ENCODE measurements at places on chromosomes 11 and 22.
A peak's percentile ranks its signal among the peaks of the same experiment; 100 is the strongest.

- no peak for DNase-seq
These were observed 25.1 kb upstream of the CAVIN3 start for GRCh38 chr11:6345366-6345765.

DNA sequence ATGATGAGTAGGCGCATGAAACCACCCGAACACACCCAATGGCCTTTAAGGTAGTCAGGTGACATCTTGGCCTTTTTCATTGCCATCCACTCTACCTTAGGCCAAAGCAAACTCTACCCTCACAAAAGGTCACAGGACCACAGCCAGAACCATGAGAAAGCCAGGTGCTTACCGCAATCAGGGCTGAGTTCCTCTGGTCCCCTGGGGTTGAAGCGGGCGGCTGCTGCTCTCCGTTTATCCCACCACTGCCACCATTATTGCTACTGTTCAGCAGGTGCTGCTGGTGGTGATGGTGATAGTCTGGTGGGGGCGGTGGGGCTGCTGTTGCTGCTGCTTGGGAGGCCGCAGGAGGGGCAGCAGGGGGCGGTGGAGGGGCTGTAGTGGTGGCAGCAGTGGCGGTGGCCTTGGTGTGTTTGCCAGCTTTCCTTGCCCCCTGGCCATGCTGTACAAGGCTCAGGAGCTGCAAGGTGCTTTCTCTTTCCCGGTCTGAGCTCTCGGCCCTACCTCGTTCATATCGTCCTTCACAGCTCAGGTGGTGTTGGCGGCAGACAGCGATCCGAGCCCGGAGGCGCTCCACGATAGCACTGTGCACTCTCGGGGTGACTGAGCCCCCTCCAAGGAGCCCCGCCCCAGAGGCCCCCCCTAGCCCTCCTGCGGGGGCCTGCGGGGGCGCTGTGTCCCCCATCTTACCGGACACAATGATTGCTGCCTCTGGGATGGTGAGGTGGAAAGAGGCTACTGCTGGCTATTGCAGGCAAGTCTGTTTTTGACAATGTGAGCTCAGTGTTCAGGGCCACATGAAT, 1.6 kb downstream of the MAML2 start:
- DNase-seq: peak; percentile 55

GRCh38 chr22:39915295-39915726, 14.4 kb downstream of the GRAP2 start:
- DNase-seq: no peak

GRCh38 chr22:20904008-20904979, 12.9 kb upstream of the CRKL start:
- no peak for DNase-seq

DNA sequence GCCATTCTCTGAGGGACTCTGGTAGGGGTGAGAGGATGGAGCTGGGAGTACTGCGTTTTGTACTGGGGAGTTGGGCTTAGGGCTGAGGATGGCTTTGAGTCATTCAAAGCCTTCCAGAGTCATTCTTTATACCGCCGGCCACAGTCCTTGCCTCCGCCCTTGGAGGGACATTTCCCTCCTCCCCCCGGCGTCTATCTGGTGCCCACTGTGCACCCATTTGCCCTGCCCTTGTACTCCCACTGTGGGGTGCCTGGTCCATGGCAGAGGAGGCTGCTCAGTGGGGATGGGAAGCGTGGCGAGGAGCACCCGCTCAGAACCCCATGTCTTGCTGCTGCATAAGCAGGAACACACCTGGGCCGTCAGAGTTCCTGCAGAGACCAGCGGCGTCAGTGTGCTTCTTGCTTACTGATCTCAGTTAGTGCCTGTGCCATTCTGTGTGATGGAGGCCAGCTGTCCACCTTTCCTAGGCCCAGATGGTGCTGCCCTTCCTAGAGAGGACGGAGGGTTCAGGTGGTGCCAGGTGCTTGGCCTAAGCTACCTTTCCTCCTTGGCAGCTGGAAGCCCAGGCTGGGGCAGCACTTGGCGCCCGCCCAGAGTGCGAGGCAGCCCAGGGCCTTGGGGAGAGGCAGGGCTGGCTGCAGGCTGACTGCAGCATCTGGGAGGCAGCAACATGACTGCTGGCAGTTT, 23.3 kb upstream of the TMEM191C start:
- DNase-seq: no peak

- DNase-seq: no peak
These were observed 118.3 kb upstream of the RCN1 start for GRCh38 chr11:31972623-31973022.

GRCh38 chr11:16809886-16810668, 71.6 kb downstream of the C11orf58 start:
- DNase-seq: no peak

GRCh38 chr22:30204742-30205111, 41.8 kb downstream of the LIF start:
- no peak for DNase-seq

DNA sequence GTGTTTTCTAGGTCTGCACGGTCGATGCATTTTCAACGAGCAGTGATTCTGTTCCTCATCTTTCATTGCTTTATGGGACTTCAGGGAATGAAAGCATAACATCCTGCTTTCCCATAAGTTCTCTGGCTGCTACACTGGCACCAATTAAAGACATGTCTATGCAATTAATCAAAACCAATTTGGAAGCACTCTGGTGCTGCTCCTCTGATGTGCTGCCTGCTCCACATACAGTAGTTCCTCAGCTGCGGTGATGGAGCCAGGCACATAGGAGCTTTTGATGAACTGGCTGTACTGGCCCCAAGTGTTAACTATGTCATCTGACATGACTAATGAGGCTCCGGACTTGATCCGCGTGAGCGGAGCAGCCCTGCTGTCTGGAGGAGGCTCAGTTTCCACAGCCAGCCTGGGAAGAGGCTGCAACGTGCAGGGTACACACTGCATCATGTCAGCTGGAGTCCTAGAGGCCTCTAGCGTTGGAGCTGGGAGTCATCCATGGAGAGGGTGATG, 29.8 kb downstream of the GVQW3 start:
- DNase-seq: no peak

- no peak for DNase-seq
These were observed 486.8 kb downstream of the NTM start for GRCh38 chr11:131857246-131857645.

DNA sequence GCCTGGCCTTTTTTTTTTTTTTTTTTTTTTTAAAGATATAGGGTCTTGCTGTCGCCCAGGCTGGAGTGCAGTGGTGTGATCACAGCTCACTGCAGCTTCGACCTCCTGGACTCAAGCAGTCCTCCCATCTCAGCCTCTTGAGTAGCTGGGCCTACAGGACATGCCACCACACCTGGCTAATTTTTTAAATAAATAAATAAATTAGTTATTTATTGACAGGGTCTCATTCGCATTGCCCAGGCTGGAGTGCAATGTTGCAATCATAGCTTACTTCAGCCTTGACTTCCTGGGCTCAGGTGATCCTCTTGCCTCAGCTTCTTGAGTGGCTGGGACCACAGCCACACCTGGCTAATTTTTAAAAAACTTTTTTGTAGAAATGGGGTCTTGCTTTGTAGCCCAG, 10.5 kb downstream of the AP2A2 start:
- peak; percentile 75 for DNase-seq

DNA sequence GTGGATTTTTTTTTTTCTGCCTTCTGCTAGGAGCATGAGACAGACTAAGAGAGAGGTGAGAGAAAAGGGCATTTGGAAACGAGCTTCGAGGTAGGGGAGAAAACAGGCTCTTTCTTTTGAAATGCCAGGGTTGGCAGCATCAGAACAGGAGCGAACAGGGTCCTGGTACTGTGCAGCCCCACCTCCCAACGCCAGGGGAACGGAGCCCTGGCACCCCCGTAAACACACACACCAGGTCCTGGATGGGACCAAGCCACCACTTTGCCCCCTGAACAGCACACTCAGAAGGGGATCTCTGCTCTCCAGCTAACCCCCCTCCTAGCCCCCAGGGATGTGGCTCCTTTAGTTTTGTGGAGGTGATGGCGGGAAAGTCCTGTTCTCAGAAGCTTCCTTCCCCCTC, 127.1 kb downstream of the CTTN start:
- DNase-seq: no peak

- DNase-seq: peak; percentile 62
These were observed 9.7 kb upstream of the MALAT1 start for GRCh38 chr11:65489035-65489705.

GRCh38 chr11:90737444-90738050, 514.7 kb upstream of the CHORDC1 start:
- DNase-seq: no peak

- no peak for DNase-seq
These were observed 75.4 kb upstream of the DDI1 start for GRCh38 chr11:103961010-103961409.

GRCh38 chr11:31340903-31341572, 28.5 kb downstream of the DCDC1 start:
- DNase-seq: peak; percentile 3

DNA sequence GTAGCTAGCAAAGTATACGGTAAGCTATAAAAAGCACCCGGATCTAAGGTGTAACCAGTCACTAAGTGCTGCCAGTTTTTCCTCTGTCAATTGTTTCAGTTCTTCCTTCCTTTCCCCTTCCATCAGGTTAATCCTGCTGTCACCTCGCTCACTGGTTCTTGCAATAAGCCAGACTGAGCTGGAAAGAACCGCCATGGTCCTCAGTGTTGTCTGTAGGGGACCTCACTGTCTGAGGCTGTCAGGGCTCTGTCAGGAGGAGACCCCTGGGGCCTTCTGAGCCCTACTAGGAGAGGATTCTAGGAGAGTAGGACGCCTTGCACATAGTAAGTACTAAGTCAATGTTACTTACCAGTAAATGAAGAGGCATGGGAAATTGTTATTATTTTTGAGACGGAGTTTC, 1.4 kb upstream of the TBC1D22A start:
- no peak for DNase-seq

DNA sequence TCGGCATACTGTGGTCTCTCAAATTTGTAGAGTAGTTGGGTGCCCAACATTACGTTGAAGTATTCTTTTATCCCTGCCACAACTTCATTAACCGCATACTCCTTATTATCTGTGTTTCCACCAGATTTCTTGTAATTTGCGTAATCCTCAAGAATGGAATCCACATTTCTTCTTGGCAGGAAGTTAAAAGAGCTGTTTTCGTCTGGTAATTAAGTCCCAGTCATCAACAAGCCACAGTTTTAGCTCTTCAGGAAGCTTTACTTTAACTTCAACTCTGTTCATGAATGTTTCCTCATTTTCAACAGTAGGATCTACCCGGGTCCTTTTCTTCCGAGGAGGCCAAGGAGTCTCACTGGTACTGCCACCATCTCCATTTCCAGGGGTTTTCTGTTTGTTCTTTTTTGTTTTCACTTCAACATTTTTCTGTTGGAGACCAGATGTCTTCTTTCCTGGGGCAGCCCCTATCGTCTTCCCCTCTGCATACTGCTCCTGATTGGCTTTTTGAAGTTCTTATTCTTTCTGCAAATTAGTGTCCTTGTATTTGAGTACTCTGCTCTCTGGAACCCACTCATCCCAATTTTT, 30.3 kb downstream of the PDE3B start:
- no peak for DNase-seq

DNA sequence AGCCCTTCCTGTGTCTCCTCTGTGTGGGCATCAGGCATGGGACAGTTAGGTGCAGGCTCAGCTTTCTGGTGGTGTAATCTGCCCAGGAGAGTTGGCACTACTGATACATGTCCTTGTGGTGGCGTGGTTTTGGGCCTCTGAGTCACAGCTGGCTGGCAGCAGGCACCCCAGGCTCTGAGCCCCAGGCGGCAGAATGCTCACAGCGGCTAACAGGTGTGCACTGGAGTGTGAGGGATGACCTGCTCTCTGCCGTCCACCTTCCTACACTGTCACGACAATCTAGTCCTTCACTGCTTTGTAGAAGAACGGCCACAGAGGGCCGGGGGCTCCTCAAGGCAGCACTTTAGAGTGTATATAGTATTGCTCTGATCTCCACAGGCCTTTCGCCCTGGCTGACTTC, 100.3 kb upstream of the PITPNB start:
- DNase-seq: no peak

DNA sequence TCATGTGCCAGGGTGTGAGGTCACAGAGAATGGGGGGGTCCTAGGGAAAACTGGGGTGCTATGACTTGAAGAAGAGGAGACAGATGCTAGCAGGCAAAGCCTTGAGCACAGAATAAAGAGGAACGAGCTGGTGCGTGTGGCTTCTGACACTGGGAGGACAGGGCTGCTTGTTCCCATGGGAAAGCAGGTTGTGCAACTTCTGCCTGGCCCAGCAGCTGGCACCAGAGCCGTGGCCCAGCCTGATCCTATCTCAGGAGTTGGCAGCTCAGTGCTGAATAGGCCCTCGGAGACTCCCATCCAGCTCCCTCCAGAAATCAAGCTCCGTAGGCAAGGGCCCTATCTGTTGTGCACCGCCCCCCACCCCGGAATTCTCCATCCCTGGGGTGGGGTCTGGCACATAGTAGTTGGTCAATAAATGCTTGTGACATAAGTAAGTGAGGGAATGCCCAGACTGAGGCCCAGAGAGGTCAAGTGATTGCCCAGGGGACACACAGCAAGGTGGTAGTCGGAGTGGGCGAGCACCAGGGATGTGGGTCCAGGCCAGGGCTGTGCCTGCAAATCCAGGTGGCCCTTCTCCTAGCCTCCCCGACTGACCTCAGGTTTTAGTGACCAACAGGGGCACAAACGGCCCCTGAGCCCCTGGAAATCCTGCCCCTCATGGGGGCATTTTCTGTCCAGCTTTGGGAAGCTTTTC, 19.5 kb upstream of the FADD start:
- no peak for DNase-seq

GRCh38 chr11:63944987-63945386, 6.2 kb downstream of the NAA40 start:
- peak; percentile 33 for DNase-seq

- no peak for DNase-seq
These were observed 1119.0 kb downstream of the BRD1 start for GRCh38 chr22:48708558-48709245.

DNA sequence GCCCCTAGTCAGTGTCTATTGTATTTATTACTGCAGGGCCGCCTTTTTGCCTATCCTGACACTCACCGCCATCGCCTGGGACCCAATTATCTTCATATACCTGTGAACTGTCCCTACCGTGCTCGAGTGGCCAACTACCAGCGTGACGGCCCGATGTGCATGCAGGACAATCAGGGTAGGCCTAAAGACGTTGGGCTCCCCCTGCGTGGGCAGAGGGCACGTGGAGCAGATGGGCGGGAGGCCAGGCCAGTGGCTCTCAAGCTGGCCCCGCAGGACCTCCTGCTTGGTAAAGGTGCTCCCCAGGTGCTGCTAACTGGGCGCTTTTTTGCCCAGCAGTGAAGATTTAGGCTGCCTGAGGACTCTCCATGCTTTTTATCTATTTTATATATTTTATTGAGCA, 22.5 kb downstream of the CAT start:
- DNase-seq: no peak

- peak; percentile 73 for DNase-seq
These were observed 569.9 kb upstream of the CADM1 start for GRCh38 chr11:116073854-116074837.

GRCh38 chr11:100646545-100646944, 40.5 kb upstream of the ARHGAP42 start:
- DNase-seq: no peak

GRCh38 chr22:46353483-46354105, 18.1 kb downstream of the TRMU start:
- no peak for DNase-seq

- DNase-seq: no peak
These were observed 10.5 kb downstream of the HEPHL1 start for GRCh38 chr11:94031625-94032024.
